Kidney (tissue), 22 donors: ENCODE measurements at places on chromosomes 6 and 20. TPM values are rescaled to one million over a fixed set of nuclear protein-coding genes. Genes with fewer than 3 reads are reported as not detected.

Gene LCA5
- 4.8 TPM for total RNA-seq

Gene FLRT3
- 70.3 TPM for total RNA-seq

Gene ARHGAP40
- 20.2 TPM for total RNA-seq

Gene TULP1
- not detected for total RNA-seq

Gene OR2B2
- not detected for total RNA-seq

Gene SEL1L2
- not detected for total RNA-seq

Gene CTCFL
- total RNA-seq, result not detected

Gene JAG1
- 132 TPM for total RNA-seq
